ENCODE measurements at places on chromosomes 3 and 15. TPM values are rescaled to one million over a fixed set of nuclear protein-coding genes. Genes with fewer than 3 reads are reported as not detected.

Gene ARID3B
- total RNA-seq = 1.8 TPM

Gene SMARCC1
- 29.6 TPM for total RNA-seq

Gene SLC2A2
- not detected for total RNA-seq

Gene PLA2G4E
- total RNA-seq = not detected

Gene RARB
- total RNA-seq = 31.2 TPM

Gene FBXO40
- total RNA-seq = under 0.01 TPM

Gene FBXW12
- total RNA-seq = not detected

Gene EPHB1
- 0.15 TPM for total RNA-seq

Gene AMT
- total RNA-seq = 0.91 TPM

Gene GOLGA6L4
- total RNA-seq = 0.97 TPM

Gene NSMCE3
- 9.1 TPM for total RNA-seq

Gene DPPA2
- not detected for total RNA-seq

Gene TRPM1
- under 0.01 TPM for total RNA-seq

Gene TM6SF1
- 40.7 TPM for total RNA-seq

Gene HYAL1
- total RNA-seq = 0.65 TPM

Gene COL8A1
- total RNA-seq = 69.2 TPM

Gene SLC7A14
- total RNA-seq = 1.4 TPM

Gene SV2B
- total RNA-seq = not detected

Gene CCNB2
- total RNA-seq = 43.2 TPM

Gene CNTN6
- not detected for total RNA-seq

Gene CTSH
- 2.3 TPM for total RNA-seq

Gene GPX1
- 244 TPM for total RNA-seq

Gene FAM174B
- 0.97 TPM for total RNA-seq

Gene TUBGCP4
- 17.9 TPM for total RNA-seq

Gene CHP1
- total RNA-seq = 69.5 TPM

Gene TRIM59
- 30.9 TPM for total RNA-seq

Gene KBTBD13
- total RNA-seq = not detected

Gene KBTBD8
- 4.5 TPM for total RNA-seq

Gene SYNM
- 14.3 TPM for total RNA-seq

Gene IDH2
- total RNA-seq = 65.4 TPM

Gene LRRC31
- not detected for total RNA-seq

Gene FEZF2
- total RNA-seq = not detected

Gene RHOV
- total RNA-seq = 0.15 TPM

Gene GDPGP1
- 8.8 TPM for total RNA-seq

Gene CP
- not detected for total RNA-seq

Gene C3orf80
- not detected for total RNA-seq

Gene ASB14
- total RNA-seq = not detected

Gene FAM81A
- under 0.01 TPM for total RNA-seq

Gene PGBD4
- 1.4 TPM for total RNA-seq

Gene B3GNT5
- total RNA-seq = 22.2 TPM

Gene ADAMTSL3
- not detected for total RNA-seq

Gene MCF2L2
- total RNA-seq = 1.2 TPM

Gene DUOX2
- not detected for total RNA-seq

Gene CCR4
- total RNA-seq = 0.30 TPM

Gene MESP2
- 0.15 TPM for total RNA-seq

Gene STIMATE
- 13.2 TPM for total RNA-seq

Gene CIP2A
- total RNA-seq = 29.9 TPM

Data from epithelial cell of umbilical artery (primary cell).